ENCODE measurements at places on chromosomes 3 and 15.
A peak's percentile ranks its signal among the peaks of the same experiment; 100 is the strongest.

DNA sequence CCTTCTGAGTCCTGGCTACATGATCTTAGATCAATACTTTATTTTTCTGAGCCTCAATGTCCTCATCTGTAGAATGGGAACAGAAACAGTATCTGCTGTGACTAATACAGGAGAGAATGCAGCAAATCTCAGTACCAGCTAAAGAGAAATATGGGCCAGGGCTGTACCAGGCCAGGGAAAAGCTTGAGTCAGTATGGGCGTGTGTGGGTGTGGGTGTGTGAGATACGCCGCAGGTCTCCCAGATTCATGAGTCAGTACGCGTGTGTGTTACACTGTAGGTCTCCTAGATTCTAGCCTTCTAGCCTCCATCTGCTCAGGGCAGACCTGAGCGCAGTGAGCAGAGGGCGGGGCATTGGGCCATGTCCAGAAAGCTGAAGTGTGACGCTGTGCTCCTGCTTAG is 15.2 kb downstream of the GNAI2 start:
- DNase-seq: no peak

GRCh38 chr3:436053-436452 is 239.5 kb downstream of the CHL1 start:
- no peak for DNase-seq

- no peak for DNase-seq
Observed at GRCh38 chr3:143648218-143648617, 200.1 kb downstream of the SLC9A9 start.

DNA sequence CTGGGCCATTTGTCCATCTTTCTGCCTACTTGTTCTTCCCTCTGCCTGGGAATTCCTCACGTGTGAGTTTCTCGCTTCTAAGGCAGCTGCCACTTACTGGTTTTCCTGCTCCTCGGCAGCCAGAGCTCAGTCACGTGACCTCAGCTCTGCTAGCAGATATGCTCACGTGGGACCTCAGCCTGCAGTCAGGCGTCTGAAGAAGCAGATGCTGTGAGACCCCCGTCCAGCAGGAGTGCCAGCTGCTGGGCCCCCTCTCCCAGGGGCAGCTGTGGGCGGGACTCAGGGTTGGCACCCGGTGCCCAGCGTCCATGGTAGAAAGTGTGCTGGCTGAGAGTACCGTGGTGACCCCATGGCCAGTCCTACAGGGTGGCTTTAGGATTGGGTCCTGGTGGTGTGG is 161.3 kb upstream of the TLE3 start:
- peak; percentile 11 for DNase-seq

- no peak for DNase-seq
Observed at GRCh38 chr3:38837358-38837757, 21.3 kb upstream of the SCN10A start.

DNA sequence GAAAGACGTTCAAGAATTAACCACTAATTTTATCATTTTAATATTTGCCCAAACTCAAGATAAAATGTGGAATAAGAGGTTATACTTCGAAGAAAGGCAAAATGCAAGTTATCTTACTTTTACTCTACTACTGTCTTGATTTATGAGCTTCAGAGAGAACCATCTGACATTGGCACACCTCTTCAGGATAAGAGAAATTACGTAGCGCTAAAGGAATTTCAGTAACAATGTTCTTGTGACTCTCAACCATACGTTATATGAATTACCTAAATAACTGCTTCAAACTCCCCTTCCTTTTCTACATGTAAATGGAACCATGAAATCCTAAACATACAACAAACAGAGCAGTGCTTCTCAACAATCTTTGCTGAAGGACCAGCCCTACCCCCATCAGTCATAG is 96.8 kb downstream of the ZNF385D start:
- DNase-seq: no peak

GRCh38 chr3:118527514-118528044 is 507.1 kb downstream of the IGSF11 start:
- DNase-seq: no peak

DNA sequence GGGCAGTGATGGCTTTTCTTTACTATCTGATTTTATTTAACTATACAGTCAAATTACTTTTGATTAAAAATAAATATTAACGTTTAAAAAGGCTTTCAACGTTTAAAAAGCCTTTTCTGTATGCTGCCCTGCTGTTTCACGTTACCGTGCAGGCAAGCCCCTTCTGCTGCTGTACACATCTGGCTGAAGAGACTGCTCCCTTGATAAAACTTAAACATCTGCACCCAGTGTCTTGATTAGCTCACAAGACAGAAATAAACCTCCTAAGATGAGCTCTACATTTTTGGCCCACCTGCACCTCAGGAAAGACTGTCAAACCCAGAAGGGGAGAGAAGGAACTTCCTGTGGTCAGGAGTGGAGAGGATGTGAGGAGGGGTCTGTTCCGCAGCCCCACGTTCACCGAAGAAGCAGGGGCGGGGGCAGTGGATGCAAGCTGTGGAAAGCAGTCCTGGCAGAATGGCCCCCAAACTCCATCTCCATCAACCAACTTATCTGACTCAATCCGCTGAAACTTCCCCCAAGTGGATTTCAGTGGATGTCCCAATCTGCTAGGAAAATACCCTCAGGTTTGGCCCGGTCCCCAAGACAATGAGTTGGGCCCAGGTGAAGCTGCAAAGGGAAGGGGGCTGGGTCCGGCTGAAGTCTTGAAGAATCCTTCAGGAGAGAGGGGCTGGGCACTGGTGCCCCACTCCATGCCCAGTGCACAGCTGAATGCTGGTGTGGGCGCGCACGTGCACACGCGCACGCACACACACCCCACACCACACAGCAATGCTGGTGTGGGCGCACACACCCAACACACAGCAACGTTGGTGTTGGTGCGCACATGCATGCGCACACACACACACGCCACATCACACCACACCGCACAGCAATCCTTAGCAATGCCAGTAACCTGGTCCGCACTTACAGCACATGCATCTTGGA is 88.6 kb downstream of the LRIG1 start:
- no peak for DNase-seq

DNA sequence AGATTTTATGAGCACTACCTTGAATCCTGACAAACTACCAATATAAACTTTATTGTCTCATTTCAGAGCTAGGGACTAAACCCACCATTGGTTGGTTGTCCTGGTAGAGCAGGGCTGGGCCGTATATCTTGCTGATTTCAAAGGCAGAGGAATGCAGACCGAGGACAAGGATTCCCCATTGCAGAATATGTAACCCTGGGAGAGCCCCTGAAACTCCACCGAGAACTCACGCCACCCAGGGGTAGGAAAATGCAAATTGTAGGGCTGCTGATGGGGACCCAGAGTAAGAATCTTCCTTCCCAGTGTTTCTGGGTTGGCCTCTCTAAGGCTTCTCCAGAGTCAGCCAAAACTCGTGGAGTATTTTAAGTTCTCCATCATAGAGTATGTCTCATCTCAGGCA is 235.3 kb downstream of the ABHD5 start:
- no peak for DNase-seq

DNA sequence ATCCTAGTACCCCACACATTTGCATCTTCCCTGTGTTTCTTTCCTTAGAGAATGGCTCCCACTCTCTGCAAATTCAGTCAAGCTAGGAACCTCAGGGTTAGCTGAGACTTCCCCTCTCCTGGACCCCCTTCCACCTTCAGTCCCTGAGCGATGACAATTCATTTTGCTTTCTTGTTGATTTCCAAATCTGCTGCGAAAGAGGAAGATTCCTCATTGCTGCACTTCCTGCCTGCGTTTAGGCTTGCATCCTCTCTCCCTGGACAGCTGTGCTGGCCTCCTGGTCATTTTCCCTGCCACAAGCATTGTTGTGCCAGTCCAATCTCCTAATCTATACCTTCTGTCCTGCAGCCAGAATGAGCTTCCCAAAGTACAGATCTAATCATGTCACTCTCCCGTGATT is 12.3 kb upstream of the DGKG start:
- no peak for DNase-seq

- no peak for DNase-seq
Observed at GRCh38 chr15:80820092-80820491, 40.9 kb downstream of the CEMIP start.

GRCh38 chr3:133572158-133573053 is 1.1 kb upstream of the CDV3 start:
- no peak for DNase-seq

GRCh38 chr15:77633913-77634265 is 1.2 kb upstream of the LINGO1 start:
- no peak for DNase-seq

DNA sequence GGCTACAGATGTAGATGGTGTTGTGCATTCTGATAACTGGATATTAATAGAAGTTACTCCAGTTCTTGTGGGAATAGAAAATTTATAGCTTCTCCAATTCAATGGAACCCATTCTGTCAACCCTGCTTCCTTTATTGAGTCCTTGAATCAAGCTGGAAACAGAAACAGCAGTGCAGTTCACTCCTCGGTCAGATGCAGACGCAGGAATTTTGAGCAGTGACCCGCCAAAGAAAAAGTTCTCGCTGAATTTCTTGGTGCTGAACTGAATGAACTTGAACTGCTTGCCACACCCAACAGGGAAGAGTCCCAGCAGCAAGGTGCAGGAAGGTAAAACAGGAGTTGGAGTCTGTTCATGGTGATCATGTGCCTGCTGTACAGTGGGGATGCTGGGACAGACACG is 10.3 kb downstream of the HRH1 start:
- no peak for DNase-seq

GRCh38 chr3:27501759-27502158 is 17.6 kb upstream of the SLC4A7 start:
- no peak for DNase-seq

GRCh38 chr3:101944308-101944707 is 95.0 kb downstream of the NFKBIZ start:
- DNase-seq: no peak

DNA sequence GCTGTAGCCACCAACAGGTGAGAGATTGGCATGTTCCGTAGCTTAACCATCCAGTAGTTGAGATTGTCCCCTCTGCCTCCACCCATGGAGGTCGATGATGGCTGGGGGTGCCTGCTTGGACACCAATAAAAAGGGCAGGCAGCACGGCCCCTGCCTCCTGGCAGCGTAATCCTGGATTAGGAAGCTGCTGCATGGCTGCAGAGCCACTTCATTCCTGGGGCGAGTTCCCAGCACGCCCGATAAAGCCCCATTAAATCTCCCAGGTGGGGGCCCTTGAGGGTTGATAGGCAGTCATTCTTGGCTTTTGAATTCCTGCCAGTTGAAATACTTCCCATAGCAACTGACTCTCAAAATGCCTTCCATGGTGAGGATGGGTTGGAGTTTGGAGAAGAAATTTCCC is 67.8 kb downstream of the PLXNA1 start:
- no peak for DNase-seq

DNA sequence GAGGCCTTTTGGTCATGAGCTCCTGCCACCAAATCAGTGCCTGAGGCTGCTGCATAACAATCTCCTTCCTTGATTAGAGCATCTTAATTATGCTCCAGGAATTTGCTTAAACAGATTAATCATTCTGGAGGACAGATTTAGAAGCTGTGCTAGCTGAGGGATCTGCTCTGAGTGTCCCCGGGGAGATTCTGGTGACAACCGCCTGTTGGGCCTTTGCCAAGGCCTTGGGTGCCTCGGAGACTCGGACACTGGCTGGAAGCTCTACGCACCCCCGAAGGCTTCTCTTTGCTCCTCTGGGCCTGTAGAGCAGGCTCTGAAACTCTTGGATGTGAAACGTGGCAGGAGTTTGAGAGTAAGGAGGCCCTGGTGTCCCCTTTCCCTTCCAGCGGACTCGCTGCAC is 264.1 kb downstream of the CD47 start:
- DNase-seq: no peak

DNA sequence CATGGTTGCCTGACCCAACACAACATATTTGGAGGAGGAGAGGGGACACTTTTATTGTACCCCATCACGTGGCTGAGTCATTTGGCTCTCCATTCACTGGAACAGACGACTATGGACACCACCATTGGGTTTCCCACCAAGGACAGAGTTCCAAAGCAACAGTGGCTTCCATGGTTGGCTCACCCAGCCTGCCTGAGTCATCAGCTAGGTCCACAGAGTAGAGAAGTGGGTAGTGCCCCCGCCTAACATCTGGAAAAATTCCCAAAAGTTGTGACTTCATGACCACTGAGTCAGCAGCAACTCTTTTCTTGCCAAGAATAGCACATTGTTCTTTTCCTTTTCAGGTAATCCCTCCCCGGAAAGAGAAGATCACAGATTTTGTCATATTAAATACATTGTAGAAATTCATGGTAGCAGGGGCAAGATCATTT is 3.0 kb upstream of the PPP1R2 start:
- DNase-seq: no peak

DNA sequence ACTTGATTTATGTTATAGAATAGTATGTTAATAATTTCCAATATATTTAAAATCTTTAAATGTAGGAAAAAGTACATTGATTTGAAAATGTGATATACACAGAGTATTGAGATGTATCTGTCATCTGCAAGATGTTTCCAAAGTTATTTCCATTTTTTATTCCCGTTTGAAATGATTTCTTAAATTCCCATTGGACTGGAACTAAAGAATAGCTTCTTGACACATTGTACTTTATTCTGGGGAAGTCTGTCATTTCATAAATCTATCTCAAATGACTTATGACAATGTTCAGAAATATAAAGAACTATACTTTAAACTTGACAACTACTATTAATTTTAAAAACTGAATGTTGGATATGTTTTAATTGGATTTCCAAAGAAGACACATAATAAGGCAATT is 489.6 kb downstream of the ROBO2 start:
- DNase-seq: no peak

DNA sequence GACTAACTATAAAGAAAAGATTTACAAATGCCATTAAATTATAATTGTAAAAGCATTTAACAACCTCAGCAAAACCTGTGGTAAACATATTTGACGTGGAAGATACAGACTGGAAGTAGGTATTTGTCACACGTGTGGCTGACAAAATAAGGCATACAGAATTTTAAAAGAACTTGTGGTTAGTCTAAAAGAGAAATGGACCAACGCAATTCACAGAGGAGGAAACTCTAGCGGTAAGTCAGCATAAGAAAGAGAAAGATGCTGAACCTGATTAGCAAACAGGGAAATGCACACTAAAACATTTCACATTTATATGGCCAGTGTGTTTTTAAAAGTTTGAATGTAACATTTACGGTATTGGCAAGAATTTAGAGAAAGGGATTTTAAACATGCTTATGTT is 35.3 kb downstream of the KCNH8 start:
- DNase-seq: no peak

DNA sequence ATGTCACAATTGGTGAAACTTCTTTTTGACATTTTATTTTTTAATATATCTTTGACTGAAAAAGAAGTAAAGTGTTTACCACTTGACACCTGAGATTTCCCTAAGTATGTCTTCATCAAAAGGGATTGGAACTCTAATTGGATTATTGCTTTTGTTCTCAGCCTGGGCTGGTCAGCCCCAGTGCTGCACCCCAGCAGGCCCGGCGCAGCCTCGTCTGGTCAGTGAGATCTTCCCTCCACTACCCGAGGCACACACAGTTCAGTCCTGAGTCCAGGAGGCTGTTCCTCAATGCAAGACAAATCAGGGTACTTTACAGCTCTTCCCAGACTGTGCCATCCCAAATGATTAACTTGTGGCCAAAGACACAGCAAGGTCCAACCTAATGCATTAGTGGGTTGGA is 146.9 kb upstream of the SEMA6D start:
- no peak for DNase-seq

DNA sequence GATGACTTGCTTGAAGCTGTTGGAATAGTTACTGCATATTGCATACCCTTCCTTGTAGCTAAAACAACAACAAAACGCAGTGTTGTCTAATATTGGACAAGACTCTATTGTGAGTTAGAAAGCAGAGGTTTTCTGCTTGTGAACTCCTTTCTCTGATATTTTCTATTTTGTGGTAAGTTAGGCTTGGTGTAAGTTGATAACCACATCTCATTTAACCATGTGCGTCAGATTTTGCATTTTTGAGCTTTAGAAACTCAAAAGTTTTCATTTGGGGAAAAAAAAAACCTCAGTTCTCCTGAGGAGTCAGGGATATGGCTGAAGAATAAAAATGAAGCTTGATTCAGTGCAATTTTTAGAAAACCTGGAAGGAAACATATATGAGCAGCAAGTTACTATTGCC is 1.5 kb downstream of the ARIH1 start:
- DNase-seq: no peak
